Neural progenitor cell (in vitro differentiated cells): ENCODE measurements at places on chromosomes 1 and 21.

- no peak for DNase-seq
Measured at GRCh38 chr1:18327650-18328049, 153.1 kb upstream of the KLHDC7A start.

- no peak for DNase-seq
Measured at GRCh38 chr1:22280526-22280925, 137.6 kb upstream of the WNT4 start.

- DNase-seq, result no peak
Measured at GRCh38 chr21:36783612-36784374, 84.9 kb downstream of the SIM2 start.

DNA sequence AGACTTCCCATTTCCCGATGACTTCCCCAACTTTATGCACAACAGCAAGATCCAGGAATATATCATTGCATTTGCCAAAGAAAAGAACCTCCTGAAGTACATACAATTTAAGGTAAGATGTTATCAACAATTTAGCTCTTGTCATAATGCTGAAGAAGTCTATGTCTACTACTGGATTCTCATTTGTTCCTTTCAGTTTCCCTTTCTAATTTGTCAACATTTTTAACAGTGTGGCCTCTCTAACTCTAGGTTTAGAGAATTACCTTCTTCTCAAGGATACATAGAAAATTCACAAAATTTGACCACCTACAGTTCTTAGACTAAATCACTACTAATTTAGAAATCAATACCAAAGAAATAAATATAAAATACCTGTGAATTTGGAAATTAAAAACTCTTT lies 13.2 kb downstream of the FMO3 start:
- DNase-seq, result no peak

- no peak for DNase-seq
Measured at GRCh38 chr1:112788054-112788453, 72.9 kb upstream of the PPM1J start.

- DNase-seq, result no peak
Measured at GRCh38 chr1:94765958-94766357, 54.2 kb upstream of the SLC44A3 start.

DNA sequence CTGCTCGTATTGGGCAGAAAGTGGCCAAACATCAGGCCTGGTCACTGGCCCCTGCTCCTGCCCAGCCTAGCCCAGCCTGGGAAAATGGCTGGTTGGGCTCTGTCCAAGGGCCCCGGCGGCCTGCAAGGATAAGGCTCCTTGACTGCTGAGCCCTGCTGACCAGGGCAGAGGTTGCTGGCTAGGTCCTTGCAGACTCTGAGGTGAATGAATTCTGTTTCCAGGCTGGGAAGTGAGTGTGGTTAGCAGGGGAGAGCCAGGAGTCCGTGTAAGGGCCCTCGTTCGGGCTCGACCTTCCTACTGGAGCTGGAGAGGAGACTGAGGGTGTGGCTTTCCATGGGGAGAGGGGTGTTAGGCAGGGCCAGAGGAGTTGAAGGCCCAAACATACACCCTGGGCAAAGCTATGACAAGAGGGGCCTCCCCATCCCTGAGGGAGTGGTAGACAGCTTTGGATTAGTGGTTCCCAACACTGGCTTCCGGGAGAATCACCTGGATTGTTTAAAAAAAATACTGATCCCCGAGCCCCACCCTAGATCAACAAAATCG lies 20.6 kb downstream of the CSF1 start:
- DNase-seq, result peak; percentile 97

DNA sequence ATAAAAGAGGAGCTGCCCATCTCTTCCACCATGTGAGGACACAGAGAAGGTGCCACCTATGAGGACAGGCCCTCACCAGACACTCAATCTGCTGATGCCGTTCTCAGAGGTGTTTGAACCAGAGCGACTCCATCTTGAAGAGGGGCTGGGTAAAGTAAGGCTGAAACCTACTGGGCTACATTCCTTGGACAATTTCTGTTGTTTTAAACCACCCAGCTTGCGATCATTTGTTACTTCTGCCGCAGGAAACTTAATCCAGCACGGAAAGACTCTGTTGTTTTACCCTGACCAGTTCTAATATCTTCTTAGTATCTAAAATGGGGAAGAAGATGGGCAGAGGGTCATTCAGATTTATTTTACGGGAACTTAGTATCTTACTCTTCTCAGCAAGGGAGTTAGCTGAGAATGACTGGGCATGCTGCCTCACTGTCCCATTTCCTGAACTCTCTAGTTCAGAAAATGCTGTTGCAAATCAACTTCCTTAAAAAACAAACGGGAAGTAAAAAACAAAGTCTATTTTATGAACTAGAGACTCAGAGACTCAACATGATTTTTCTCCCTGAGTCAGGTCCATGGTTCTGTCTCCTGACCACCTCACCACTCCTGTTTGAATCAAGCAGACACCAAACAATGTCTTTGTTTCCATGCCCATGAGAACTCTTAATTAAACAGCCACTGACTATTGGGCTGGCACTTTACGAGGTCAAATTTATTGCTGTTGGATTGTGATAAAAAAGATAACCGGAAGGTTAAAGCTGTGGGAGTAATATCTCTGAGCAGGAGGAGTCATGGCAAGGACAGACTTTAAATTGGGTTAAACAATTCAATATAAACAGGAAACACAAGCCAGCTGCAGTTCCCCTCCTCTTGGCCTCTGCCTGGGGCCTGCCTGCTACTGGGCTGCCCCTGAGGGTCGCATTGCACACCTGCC lies 23.8 kb upstream of the IFNAR1 start:
- DNase-seq, result no peak

GRCh38 chr1:16915627-16915973 lies 6.1 kb upstream of the CROCC start:
- DNase-seq, result no peak

GRCh38 chr1:4494558-4494957 lies 159.9 kb upstream of the AJAP1 start:
- DNase-seq, result peak; percentile 51

GRCh38 chr1:75079538-75080290 lies 54.5 kb upstream of the LHX8 start:
- no peak for DNase-seq

GRCh38 chr1:37127254-37127748 lies 93.0 kb upstream of the GRIK3 start:
- DNase-seq, result no peak

GRCh38 chr1:30930631-30931173 lies 22.1 kb upstream of the SDC3 start:
- no peak for DNase-seq

GRCh38 chr1:205271277-205271676 lies 43.5 kb downstream of the TMCC2 start:
- DNase-seq, result no peak

DNA sequence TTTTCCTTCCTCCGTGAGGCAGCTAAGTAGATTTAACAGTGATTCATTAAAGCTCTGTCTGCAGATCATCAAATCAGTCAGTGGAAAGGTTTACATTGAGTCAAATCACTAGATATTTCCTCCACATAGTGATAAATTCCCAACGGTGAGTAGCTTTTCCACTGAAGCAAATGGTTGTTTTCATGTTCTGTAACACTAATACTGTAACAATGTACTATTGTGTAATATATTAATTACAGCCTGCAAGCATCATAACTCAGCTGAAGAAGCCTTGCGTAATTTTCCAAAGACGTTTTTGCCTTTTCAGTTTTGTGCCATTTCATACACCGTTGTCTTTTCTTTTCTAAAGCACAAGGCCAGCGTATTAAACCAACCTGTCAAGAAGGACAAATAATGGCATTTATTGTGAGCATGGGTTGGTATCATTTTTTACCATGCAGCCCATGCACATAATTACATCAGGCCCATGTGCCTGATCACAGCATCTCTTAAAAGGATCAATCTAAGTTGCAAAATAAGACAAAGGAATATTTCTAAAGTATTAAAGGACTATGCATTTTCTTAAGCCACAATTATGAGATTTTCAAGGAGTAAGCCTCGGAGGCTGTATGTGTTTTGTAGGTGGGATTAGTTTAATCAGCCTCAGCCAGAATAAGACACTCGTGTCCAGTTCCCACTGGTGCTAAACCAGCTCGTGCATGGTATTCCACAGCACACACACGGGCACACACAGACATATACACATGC lies 16.7 kb upstream of the PDE9A start:
- DNase-seq, result no peak

GRCh38 chr1:30929135-30929889 lies 20.8 kb upstream of the SDC3 start:
- peak; percentile 61 for DNase-seq

DNA sequence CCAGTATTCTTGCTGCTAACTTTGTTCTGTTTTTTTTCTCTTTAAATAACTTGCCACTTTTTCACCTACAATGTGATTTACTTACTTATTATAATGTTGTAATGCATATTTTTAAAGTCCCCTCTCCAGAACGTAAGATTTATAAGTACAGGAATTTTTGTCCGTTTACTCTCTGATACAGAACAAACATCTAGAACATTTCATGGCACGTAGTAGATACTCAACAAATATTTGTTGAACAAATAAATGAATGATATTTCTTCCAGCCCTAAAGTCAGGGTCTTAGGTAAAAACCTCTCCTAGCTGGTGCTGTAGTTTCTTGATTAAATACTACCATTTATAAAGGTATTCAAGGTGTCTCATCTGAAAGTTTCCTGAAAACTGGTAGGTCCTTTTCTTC lies 125.1 kb downstream of the ZBTB18 start:
- DNase-seq, result no peak

DNA sequence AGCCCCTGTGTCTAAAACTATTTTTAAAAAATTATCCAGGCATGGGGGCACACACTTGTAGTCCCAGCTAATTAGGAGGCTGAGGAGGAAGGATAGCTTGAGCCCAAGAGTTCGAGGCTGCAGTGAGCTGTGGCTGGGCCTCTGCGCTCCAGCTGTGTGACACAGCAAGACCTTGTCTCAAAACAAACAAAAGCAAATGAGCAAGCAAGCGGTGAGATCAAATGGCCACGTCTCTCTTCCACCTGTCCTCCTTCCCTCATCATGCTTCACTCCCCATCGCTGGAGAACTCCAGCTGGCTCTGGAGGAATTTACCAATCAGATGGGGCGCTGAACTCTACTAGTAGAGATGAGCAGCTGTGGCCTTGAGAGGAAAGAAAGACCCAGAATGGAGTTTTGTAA lies 14.0 kb upstream of the REN start:
- DNase-seq, result no peak

DNA sequence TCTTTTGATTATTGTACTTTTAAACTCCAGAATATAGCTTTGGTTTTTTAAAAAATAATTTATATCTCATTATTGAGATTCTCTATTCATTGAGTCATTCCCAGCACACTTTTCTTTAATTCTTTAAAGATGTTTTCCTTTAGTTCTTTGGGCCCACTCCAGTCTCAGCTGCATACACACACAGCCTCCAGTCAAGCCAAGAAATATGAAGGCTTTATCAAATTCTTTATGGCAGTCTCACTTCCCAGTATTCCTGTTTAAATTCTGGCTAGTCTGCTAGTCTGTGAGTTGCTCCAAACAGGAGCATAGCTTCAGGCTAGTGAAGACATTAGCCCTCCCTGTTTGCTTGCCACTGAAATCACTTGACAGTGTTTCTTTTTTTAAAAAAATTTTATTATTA lies 61.2 kb downstream of the CRP start:
- DNase-seq, result no peak

DNA sequence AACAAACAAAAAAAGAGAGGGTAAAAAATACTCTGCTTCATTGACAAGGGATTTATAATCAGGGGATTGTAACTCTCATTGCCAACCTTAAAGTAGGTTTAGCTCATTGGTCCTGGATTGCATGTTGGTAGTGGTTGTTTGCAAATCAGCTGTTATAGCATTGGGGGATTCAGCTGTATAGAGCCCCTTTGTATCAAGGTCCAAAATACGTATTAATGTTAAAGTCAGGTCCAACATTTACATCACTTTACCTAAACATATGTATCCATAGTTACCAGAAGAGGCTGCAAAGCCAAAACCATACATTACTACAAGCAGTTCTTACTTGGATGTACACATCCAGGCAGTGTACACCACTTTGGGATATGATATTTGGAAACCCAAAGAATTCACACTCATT lies 29.4 kb downstream of the RPS27 start:
- DNase-seq, result no peak

DNA sequence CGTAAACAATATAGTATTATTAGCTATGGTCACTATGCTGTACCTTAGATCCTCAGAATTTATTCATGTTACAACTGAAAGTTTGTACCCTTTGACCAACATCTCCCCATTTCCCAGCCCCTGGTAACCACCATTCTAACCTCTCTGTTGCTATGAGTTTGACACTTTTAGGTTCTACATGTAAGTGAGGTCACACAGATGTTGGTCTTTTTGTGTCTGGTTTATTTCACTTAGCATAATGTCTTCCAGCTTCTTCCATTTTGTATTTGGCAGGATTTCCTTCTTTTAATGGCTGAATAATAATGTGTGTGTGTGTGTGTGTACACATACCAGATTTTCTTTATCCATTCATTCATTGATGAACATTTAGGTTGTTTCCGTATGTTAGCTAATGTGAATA lies 139.5 kb downstream of the FAF1 start:
- no peak for DNase-seq

- no peak for DNase-seq
Measured at GRCh38 chr1:49356594-49356993, 579.9 kb upstream of the BEND5 start.
